ENCODE measurements at places on chromosomes 1 and 21. TPM values are rescaled to one million over a fixed set of nuclear protein-coding genes. Genes with fewer than 3 reads are reported as not detected.

The PLA2G5 gene
- polyA plus RNA-seq = not detected

GRCh38 chr1:46575778-46576177 lies 24.3 kb upstream of the KNCN start:
- DNase-seq = no peak

DNA sequence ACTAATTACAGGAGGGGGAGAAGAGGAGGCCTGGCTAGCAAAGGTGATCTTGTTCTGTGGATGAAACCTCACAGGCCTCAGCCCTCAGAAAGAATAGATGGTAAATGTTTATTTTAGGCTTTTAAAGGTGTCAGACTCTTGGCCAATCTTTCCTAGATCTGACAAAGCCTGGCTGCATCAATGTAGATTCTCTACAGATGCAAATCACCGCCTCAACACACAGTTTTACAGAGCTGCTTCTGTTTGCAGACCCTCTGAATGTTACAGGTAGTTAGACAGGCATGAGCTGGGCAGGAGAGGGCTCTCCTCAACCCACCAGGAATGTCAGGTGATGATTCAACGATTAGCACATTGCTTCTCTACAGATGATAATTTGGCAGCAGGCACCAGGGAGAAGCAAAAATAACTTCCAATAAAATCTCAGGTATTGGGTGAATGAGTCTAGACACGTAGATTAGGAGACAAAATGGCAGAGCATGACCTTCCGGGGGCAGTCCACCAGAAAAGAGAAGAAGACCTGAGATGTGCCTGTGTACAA lies 105.4 kb upstream of the VANGL1 start:
- no peak for DNase-seq

The PRR9 gene
- not detected for polyA plus RNA-seq

Measured in small intestine (tissue), 16 donors.